ENCODE measurements at places on chromosomes 5 and 9.
A peak's percentile ranks its signal among the peaks of the same experiment; 100 is the strongest.

DNA sequence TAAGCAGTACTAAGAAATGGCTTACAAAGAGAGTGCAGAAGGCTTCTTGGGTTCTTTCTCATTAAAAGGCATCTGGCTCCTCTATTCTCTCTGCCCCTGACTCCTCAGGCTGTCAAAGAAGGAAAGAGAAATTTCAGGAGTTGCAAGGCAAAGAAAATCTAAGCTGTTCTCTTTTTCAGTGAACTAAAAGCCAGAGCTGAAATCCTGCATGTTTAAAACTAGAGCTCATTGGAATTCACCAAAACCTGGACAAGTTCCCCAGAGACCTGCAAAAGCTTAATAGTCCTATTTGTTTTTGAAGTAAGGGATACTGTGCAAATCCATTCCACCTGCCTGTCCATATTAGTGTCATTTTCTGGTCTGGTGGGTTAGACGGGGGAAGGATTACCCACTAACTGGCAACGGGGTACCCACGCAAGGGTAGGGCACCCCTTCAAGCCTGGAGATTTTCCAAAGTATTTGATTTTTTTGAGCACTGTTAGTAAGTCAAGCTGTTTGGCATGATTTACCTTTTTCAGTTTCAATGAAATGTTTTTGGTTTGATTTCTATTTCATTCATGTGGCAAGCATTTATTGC is 179.3 kb downstream of the FSTL4 start:
- DNase-seq: no peak

- DNase-seq: no peak
Observed at GRCh38 chr5:158940977-158941376, 158.7 kb downstream of the EBF1 start.

DNA sequence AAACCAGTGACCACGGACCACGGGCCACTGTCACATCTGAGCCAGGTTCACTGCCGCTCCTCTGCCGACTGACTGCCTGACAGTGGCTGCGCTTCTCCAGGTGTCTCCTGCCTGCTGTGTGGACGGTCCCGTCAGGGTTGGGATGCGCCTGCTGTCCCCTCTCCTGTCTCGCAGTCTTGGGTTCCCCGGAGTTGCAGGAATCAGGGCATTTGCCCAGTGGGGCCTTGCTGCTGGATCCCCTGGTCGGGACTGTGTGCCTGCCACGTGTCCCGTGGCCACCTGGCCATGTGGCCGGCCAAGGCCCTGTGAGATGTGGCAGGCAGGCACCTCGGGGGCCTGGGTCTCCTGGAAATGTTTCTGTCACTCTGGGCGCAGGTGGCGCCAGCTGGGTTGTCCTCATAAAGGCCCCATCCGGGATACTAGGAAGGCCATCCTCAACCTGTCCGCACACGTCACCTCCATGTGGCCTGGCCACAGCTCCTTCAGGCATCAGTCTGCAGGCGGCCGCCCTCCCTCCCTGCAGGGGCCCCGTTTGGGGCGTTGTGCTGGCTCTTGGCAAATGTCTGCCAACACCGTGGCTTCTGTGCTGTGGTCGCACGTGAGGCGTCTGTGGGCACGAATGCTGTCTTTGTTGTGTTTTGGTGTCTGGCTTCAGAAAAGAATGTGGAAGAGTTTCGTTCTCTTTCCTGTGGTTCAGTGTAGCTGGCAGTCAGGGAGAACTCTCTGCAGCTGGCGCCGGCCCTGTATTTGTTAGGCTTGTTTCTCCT is 6.4 kb upstream of the TOR4A start:
- no peak for DNase-seq

- DNase-seq: no peak
Observed at GRCh38 chr5:57955511-57955910, 472.9 kb upstream of the ACTBL2 start.

- DNase-seq: no peak
Observed at GRCh38 chr9:120284821-120285220, 295.1 kb downstream of the CDK5RAP2 start.

DNA sequence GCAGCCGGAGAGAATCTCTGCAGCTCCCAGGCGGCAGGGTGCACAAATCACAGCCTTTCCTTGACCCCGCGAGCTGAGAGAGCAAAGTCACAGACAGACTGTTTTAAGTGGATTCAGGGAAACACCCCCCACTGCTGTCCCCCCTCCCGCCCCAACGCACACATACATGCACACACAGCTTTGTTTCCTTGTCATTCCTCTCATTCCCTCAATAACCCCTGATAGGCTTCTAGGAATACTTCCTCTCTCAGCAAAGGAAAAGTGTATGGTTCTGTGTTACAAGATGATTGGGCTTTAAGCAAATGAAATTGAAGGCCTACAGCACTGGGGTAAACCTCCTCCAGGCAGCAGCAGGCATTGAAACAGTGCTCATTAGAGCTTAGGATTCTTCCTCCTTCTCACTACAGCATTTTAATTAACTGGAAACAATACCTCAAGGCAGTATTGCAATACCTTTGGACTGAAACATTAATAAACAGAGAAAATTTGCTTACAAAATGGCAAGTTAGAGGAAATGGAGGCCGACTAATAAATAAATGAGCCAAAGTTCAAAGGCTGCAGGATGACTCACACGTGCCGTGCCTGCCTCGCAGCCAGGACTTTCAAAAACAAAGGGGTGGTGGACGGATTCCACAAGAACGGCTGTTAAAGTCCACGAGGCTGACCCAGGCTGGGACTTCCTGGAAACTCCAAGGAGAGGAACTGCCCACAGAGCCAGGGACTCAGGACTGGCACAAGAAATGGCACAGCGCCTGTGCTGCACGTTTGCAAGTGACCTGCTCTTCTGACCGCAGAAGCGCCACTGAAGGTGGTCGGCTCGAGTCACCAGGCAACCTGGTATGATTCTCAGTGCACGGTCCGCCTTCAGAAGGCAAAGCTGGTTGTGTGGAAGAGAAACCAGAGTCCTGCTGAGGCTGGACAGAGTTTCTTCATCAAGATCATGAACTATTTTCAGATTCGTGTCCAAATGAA is 236.2 kb downstream of the SYK start:
- DNase-seq: peak; percentile 11

DNA sequence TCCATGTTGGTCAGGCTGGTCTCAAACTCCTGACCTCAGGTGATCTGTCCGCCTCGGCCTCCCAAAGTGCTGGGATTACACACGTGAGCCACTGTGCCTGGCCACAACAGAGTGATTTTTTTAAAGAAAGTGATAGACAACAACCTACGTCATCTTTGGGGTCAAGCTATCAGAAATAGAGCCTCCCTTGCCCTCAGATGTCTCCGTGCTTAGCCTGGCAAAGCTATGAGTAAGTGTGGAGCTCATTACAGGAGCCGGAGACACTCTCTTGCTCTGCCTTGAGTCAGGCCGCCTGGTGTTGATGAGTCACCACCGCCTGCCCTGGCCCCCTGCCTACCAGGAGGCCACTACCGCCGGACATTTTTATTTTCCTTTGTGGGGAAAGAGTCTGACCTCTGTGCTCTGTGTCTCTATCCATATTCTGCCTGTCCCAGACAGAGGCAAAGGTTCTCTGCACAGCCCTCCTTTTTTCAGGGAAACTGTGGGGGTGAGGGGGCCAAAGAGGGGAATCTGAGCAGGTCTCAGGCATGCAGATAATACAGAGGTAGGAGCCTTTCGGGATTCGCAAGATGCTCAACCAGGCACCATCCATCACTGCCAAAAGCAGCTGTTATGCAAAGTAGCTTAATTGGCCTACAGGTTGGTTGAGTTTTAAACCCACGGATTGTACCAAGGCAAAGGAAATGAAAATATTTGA is 123.7 kb upstream of the CPEB4 start:
- peak; percentile 60 for DNase-seq

- DNase-seq: no peak
Observed at GRCh38 chr5:109365653-109366052, 44.1 kb downstream of the PJA2 start.

DNA sequence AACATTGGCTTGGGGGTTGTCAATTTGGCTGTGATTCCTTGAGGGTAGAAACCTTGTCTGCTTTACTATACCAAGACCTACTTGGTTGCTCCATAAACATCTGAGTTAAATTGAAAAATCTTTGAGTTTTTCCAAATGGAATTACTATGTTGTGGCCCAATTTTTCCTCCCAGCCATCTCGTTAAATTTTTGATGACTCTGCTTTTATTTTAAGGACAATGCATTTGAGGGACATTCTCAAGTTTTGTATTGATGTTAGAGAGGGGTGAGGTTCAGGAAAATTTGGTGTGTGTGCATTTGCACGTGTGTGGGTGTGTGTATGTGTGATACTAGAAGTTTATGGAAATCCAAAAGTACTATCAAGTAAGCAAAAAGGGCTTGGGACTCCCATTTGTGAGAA is 491.4 kb upstream of the KLF4 start:
- no peak for DNase-seq

DNA sequence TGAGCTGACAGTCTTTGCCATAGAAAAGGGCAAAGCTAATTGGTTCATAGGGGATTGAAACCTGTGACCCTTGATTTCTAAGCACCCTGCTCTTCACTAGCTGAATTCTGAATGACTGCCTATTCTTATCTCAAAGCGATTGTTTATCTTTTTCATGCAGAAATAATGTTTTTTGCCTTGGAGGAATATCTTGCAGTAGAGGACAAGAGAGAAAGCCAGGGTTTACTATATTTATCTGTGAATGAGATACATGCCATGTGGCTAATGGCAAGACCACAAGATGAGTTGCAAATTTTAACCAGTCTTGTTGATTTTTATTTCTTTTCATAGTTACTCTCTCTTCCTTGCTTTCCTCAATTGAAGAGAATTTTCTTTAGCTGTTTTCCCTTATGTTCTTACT is 185.0 kb downstream of the CNTLN start:
- DNase-seq: no peak

DNA sequence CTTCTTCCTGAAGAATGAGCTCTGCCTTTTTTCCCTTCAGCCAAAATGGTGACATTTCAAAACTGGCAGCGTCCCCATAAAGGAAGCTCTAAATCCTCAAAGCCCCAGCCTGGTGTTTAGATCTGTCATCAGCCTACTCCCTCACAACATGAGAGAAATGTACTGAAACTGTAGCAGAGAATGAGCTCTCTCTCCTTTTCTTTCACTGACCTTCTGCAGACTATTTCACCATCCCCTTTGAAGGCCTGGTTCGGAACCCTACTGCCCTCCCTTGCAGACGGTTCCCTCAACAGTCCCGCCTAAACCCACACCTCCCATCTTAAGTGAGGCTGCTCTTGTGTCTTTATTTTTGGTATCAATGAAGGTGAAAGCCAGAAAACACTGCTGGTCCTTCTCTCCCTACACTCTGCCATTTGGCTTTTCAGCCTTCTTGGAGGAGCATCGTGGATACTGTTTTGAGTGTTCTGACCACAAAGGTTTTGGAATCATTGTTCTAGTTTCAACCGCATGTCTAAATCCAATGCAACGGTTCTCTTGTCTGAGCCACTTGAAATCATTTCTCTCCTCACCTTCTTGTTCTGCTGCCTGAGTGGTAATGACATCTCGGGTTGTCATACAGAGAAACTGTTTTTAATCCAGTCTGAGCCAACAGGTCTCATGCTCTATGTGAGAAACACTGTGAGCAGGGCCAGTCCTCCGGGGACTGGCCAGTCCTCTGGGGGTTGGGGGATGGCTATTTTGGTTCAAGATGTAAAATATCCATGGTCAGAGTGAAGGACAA is 39.0 kb downstream of the ITK start:
- no peak for DNase-seq

DNA sequence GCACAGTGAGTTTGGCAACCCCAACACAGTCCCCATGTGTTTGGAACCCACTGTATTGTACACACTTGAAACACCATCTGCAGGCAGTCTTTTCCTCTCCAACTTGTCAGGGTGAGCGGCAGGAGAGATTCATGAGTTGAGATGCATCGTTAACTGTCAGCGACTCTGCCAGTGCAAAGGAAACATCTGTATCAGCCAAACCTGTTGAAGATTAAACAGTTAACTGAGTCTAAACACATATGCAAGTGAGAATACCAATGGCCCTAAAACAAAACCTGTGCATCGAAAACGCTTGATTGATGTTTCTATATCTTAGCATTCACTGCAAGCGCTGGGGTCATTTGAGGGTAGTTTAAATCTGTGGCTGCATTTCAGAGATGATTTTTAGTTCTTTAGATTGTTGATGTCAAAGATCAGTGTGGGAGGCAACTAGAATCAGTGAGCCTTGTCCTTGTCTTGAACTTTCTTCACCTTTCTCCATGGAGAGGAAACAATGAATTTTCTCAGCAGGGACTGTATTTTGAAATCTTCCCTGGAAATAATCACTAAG is 41.3 kb upstream of the PAM start:
- no peak for DNase-seq

- DNase-seq: no peak
Observed at GRCh38 chr5:138657360-138657759, 82.2 kb upstream of the HSPA9 start.

DNA sequence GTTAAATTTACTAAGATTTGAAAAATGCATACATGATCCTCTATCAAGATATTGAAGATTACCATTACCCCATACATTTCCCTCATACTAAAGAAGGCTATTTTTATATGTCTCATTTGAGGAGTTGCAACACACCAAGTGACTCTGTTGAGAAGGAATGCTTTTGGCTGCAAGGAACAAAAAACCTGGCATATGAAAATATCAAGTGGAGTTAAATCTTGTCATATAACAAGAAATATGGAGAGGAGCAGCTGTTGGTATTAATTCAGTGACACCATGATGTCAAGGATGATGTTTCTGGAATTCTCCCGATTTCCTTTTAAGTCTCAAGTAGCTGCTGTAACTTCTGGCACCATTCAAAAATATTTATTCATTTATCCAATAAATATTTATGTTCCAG is 193.8 kb downstream of the CSNK1G3 start:
- DNase-seq: no peak

DNA sequence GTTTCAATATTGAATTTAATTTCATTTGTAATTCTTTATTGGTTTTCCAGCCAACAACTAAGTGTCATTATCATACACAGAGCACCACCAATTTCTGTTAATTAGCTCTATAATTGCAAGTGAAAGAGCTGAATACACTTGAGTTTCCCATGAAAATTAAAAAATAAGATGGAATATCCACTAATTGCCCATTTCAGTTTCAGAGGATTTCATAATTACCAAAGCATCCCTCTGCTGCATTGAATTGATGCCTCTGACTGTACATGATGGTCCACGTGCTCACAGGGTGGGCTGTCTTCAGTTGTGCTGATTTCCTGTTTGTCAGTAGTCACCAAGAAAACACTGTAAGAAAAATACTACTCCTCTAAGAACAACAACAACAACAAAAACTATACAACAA is 163.8 kb downstream of the CHSY3 start:
- no peak for DNase-seq

DNA sequence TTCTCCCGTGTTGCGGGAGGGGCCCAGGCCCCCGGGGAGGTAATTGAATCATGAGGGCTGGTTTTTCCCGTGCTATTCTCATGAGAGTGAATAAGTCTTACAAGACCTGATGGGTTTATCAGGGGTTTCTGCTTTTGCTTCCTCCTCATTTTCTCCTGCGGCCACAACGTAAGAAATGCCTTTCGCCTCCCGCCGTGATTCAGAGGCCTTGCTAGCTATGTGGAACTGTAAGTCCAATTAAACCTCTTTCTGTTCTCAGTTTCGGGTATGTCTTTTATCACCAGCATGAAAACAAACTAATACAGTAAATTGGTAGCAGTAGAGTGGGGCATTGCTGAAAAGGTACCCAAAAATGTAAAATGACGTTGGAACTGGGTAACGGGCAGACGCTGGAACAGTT is 1035.1 kb downstream of the DTWD2 start:
- DNase-seq: no peak
